Activated gamma-delta T cell treated with Interleukin-2 at 50 U/mL for 16 hours (primary cell): ENCODE measurements at places on chromosomes 4 and X.

DNA sequence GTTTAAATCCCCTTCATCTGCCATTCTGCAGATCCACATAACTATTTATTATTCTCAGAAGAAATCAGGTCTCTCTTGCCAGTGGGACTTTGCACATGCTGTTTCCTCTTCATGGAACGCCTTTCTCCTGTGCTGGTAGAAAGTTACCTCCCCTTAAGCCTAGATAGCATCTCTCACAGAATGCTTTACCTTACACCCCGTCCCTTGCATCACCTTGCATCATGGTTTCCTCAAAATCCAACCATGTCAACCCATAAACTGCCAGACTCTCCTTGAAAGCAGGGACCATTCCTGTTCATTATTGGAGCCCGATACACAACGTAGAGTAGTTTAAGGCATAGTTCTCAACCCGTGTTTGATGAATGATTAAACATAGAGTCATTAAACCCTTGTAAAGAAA is 396.2 kb upstream of the F9 start:
- no peak for DNase-seq

GRCh38 chr4:7423391-7423790 is 11.3 kb downstream of the PSAPL1 start:
- no peak for DNase-seq

DNA sequence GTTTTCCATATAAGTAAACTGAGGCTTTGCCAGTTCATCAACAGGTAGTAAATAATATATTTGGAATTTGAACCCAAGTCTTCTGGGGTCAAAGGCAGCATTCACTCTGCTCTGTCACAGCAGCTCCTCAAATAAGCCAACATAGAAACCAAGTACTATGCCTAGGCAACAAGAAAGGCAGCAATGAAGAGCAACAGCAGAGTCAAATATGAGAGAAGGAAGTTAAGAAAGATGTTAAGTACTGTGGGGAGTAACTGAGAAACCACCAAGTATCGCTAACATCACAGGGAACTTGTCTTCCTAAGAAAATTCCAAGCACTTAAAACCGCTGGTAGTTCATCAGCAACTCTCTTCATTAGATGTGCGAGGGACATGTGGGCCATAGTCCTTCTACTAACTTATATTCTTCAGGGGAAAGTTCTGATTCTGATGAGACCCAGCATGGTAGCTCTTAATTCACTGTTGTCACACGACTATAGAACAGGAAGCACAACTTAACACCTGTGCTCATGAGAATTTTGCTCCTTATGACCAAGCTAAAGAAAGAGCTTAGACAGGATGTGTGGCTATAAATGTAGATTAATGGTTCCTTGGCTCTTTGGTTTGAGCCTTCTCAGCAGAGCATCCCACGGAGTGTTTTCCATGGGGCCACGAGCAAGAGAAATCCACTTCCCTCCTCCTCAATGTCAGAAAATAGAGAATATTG is 107.8 kb downstream of the AR start:
- no peak for DNase-seq

DNA sequence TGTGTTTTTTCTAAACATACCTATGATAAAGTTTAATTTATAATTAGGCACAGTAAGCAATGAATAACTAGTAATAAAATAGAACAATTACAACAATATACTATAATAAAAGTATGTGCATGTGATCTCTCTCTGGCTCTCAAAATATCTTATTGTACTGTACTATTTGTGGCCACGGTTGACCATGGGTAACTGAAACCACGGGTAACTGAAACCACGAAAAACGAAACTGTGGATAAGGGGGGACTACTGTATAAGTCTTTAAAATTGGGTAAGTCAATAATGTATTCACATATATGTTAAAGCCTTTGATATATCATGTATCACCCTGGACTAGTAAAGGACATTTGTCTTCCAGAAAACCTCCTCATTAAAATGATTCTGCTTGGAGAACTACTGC is 20.0 kb downstream of the TMEM154 start:
- DNase-seq = no peak

DNA sequence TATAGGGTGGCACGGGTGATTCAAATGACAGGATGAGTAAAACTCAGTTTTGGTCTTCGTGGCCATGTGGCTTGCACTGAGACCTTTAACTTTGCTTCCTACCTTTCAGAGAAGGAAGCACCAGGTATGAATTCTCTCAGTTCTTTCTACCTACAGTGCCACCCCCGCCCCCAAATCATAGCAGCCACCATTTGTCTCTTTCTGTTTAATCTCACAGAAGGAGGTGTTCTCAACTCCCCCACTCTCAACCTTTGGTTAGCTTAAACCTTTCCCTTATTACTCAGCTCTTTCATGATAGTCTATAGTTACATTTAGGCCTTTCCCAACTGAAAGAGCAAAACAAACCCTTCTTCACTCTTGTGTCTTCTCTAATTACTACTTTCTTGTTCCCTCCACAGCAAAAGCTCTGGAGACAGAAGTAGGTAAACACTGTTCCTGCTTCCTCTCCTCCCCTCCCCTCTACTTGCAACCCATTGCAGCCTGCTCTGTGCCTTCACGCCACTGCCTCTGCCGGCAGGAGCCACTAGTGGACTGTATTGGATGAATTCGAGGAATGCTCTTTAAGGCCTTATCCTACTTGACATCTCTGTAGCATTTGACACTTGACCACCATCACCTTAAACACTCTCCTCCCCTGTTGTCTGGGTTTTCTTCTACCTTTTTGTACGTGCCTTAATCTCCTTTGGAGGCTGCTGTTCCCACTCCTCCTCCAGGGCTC is 123.7 kb downstream of the AFF1 start:
- peak; percentile 20 for DNase-seq

GRCh38 chr4:152431784-152432183 is 104.1 kb downstream of the FBXW7 start:
- no peak for DNase-seq

DNA sequence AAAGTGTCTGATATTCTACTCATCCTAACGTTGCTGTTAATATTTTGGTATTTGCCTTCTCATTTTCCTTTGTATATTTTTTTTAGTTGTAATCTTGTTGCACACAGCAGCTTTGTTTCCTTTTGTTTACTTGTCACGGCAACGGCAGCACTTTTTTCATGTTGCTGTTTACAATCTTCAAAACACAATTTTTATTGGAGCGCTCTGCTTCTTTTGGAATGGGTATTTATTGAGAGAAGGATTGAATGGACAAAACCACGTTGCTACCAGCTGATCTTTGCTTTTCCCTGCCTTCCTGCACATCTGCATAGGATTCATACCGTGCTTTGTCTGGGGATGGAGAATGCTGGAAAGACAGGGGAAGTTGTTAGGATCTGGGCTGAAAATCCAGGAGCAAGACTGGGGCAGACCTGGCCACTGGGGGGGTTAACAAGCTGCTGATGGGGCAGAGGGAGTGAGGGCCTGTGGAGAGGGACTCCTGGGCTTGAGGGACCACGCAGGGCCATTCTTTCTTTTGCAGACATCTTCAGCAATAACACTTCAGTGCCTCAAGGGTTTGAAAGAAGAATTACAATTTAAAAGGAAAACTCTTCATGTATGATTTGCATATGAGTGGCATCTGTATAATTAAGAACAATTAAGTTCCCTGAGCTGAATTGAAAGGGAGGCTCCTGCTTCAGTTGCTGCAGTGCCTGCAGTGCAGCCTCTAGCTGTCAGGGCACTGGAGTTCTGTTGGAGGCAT is 69.8 kb downstream of the TMEM131L start:
- DNase-seq = no peak

- no peak for DNase-seq
Measured at GRCh38 chr4:142574306-142574705, 271.8 kb downstream of the INPP4B start.

DNA sequence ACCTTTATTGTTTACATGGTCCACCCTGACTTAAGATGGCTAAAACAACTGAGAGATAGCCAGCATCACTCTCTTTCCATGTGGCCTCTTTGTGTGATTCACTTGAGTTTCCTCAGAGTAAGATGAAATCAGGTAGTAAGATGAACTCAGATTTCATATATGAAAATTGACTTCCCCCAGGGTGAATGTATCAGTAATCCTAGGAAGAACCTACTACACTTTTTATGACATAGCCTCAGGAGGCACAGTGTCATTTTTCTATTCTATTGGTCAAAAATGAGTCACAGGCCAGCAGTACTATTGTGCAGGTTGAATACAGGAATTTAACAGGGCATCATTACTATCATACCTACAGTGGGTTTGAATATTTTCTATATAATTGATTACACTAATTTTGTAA is 14.6 kb upstream of the SULT1E1 start:
- DNase-seq = no peak

- peak; percentile 25 for DNase-seq
Measured at GRCh38 chrX:13669246-13669737, 16.4 kb downstream of the TCEANC start.

DNA sequence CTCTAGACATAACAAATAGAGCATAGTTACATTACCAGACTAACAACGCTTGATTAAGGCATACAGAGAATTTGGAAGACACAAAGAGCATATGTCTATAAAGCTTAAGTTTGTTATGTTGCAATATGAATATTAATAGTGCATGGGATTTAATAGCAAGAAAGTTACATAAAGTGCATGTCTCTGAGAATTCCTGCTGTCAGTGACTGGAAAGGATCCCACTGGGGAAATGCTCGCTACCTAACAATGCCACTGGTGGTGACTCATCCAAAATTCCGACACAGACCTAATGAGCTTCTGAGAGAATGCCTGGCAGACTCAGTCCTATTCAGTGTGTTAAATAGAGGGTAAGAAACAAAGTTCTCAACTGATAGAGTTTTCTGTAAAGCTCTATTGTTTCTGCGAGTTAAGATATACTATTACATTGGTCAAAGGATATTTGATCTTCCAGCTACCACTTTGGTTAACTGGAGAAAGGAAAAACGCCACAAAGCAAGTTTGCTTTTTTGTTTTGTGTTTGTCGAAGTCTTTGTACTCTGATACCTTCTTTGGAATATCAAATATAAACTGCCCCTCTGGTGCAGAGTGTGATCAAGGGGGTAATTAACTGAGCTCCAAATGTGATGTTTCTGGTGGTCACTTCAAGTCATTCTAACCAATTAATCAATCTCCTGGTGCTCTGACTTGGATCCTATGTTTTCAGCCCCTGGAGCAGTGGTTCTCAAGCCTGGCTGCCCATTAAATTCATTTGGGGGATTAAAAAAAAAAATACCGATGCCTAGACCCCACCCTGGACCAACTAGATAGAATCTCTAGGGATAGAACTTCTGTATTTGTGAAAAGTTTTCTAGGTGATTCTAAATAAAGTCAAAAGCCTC is 107.9 kb downstream of the PALLD start:
- DNase-seq = no peak

DNA sequence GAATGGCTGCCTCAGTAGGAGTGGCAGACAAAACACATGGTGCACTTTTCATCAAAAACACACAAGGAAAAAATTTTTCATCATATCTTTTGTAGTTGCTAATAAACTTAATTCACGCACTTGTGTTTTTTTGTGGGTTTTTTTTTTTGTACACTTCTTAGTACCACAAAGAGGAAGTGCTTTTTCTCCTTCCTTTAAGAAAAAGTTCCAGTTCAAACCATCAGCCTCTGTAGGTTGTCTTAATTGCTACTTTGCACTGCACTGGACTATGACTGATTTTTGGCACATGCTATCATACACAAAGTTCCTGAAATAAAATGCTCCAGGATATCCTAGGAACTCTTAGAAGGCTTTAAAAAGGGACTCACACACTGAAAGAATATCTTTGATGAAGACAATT is at the start of gene PHEX:
PHEX (plus strand) TSS at position 242 of the 400 bp plus-strand sequence. CDS start 681 bp downstream, outside the sequence.
- no peak for DNase-seq

- no peak for DNase-seq
Measured at GRCh38 chrX:19904778-19905367, 17.5 kb upstream of the SH3KBP1 start.

- DNase-seq = no peak
Measured at GRCh38 chr4:2008671-2008920, 178 bp downstream of the NELFA start.

DNA sequence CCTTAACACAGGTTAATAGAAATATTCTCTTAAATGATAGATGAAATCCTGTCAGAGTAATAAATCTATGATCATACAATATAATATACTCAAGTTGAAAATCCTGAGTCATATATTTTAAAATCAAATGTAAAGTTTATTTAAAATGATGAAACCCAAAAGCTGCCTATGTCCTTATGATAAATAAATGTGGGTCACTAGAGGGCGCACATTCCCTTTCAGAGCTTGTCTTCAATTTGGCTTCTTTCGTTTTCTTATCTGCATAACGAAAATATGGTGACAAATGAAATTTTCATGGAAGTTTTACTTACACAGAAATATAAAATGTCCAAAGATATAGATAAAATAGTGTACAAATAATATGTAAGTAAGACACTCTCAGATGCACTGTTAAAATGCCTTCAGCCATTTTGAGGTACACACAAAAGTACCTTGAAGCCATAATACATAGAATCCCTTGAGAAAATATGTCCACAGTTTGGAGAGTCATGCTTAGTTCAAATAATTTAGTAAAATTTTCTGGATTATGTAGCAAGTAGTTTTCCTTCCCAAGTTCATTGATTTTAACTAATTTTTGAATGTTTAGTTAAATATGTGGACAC is 680.4 kb downstream of the DMD start:
- no peak for DNase-seq

DNA sequence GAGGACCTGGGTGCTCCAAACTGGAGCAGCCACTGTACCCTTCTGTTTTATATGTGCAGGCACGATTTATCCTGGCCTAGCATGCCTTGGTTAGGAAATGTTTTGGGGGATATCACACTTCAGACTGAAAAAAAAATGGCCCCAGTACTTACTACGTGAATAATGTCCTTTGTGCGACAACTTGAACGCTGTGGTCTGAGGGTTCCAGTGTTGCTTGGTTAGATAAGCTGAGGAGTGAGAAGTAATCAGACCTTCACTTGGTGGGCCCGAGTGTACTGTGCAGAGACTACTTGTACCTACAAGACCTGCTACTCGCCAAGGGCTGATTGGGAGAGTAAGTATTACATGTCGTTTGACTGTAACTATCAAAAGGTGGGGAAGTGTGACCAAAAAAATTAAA is 678 bp downstream of the DNAAF6 start:
- DNase-seq = no peak

DNA sequence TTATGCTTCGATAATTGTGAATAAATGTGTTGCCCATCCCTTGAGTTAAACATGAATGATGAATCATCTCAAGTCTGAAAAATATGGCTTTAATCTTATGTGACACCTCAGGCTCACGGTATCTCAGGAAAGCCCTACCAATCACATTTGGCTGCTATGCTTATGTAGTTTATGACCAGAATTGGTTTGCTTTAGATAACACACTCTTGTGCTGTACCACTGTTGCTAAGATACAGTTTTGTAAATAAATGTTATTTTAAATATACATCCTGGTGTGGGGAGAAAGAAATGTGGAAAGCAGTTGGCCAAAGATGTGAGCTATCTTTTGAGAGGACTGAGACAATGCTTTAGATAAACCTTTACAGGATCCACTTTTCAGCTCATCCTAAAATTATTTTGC is 63.2 kb downstream of the NPY1R start:
- DNase-seq = no peak

DNA sequence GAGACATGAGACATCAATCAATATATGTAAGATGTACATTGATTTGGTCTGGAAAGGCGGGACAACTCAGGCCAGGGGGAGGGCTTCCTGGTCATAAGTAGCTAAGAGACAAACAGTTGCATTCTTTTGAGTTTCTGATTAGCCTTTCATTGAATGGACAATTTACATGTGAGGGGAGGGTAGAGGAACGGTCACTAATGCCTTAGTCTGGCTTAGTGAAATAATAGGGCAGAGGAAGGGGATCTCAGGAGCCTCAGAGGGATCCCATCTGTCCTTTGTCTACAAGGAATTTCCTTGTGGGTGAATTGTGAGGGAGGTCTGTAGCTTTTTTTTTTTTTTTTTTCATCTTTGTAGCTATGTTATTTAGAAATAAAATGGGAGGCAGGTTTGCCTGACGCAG is 88.3 kb downstream of the GK start:
- DNase-seq = no peak
